A172 (cell line): ENCODE measurements at places on chromosomes 11 and 22.

GRCh38 chr11:130344841-130345240 is 30.1 kb upstream of the ZBTB44 start:
- no peak for DNase-seq

- no peak for DNase-seq
Measured at GRCh38 chr22:21970037-21970799, 12.4 kb downstream of the TOP3B start.

DNA sequence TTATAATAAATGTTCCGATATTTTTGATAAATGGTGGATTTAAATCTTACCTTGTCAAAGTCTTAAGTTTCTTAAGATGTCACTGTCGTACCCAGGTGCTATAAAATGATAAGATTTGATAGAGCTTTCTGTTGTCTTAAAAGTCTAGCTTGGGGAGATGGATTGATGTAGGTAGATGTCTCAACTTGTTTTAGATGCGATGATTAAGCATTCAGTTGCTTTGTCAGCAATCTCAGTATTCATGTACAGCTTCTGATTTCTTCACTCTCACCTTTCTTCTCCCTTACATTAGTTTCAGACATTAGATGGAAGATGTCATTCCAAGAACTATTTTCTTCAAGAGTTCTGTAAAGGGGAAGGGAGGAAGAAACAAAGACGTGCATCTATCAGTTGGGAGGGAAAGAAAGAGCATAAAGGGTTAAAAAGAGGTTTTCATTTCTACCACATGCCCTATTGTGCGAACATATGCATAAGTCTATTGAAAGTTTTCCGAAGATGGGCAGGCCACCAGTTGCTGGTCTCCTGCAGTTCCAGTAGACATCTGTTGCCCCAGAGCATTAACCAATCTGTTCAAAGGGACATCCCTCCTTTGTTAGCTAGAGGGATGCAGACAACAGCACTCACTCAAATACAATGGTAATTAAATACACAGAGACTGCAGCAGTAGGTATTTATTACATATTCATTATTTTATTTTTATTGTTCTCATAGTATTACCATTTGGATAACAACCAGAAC is 38.4 kb downstream of the ZC3H12C start:
- DNase-seq, result no peak

GRCh38 chr11:12130180-12130980 is 20.0 kb downstream of the MICAL2 start:
- DNase-seq, result no peak

DNA sequence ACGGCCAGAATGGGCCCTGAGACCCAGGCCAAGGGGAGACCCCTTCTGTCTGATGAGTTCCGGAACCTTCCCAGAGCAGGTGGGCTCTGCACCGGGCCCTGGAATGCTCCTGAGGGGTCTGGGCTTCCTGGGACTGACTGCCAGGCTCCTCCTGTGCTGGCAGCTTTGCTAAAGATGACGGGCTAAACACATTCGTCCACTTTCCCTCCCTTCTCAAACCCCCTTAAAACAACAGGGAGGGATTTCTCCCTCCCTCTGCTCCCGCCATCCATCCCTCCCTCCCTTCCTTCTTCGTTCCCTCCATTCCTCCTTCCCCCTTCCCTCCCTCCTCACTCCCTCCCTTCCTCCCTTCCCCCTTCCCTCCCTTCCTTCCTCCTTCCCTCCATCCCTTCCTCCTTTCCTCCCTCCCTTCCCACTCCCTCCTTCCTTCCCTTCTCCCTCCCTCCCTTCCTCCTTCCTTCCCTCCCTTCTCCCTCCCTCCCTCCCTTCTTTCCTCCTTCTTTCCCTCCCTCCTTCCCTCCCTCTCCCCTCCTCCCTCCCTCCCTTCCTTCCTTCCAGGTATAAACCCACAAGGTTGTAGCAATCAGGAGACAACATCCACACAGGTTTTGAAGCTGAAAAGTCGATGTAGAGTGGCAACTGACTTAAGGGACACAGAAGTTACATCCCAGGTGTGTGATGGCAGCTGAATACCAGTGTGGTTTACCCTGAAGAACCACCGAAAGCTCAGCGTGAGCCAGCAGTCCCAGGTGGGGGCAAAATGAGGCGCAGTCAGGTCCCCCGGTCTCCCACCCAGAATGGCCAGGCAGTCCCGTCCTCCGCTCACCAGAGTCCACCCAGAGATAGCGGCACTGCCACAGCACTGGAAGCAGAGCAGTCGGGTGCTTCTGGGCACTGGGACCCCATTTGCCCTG is 18.8 kb upstream of the MGAT3 start:
- no peak for DNase-seq

DNA sequence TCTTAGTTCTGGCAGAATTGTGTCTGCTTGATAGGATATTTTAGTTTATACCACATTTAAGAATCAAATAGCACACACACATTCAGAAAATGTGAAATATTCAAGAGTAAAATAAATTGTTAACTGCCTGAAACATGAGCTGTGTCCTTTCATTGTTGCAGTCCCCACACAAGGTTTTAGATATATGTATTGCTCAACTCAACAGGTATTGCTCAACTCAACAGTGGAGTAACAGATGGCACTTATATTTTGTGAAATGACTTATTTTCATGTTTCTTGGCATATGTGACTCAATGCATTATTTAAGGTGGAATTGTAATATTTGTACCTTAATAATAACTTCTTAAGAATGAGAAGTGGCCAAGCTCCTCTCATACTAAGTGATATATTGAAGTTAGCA is 760.3 kb downstream of the CNTN5 start:
- DNase-seq, result no peak

GRCh38 chr22:17945888-17946648 is 78.3 kb downstream of the MICAL3 start:
- no peak for DNase-seq

- DNase-seq, result no peak
Measured at GRCh38 chr11:111693224-111693937, 72.8 kb downstream of the PPP2R1B start.

DNA sequence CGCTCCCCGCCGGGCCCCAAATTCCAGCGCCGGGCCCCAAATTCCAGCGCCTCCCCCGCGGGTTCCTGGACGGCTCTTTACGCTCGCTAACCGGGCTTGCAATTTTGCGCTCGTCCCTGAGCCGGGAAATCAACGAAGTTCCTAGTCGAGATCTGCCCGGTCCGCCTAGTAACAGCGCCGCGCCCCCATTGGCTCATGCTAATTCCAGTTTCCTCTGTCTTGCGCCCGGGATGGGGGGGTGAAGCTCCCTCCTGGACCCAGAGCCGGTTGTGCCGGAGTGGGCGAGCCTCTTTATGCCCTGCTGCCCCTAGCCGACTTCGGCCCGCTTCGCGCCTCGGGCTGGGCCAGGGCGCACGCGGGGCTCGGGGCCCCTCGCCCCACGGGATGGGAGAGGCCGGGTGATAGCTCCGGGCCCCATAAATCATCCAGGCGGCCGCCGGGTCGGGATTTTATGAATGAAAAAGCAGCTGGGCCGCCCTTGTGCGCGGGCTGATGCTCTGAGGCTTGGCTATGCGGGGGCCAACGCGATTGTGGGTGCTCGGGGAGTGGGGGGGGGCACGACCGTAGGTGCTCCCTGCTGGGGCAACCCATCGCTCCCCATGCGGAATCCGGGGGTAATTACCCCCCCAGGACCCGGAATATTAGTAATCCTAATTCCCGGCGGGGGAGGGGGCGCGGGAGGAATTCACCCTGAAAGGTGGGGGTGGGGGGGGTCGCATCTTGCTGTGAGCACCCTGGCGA is 1.8 kb upstream of the CCND1 start:
- peak; percentile 96 for DNase-seq

DNA sequence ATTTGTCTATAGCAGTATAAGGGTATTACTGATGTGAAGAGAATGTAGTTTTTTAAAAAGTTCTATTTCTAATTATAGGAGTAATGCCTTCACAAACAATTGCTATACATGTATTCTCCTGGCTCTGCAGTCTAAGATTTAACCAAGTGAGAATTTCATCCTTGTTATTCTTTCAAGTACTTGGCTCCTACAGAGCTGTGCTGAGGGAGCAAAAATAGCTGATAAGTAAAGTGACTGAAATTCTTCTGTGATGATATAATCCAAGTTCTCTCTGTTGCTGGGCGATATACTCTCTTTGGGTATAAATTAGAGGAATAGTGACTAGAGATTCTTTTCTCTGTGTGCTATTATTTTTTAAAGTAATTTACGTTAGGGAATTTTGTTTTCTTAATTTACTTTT is 68.0 kb downstream of the PGR start:
- DNase-seq, result peak; percentile 17

GRCh38 chr22:19361501-19362103 is 69.9 kb downstream of the HIRA start:
- DNase-seq, result no peak

GRCh38 chr22:37556710-37557109 is 3.6 kb upstream of the CDC42EP1 start:
- DNase-seq, result no peak

GRCh38 chr11:122193457-122193856 is 77.4 kb upstream of the BLID start:
- no peak for DNase-seq

GRCh38 chr11:114291842-114292680 is 4.1 kb upstream of the NNMT start:
- DNase-seq, result peak; percentile 72

DNA sequence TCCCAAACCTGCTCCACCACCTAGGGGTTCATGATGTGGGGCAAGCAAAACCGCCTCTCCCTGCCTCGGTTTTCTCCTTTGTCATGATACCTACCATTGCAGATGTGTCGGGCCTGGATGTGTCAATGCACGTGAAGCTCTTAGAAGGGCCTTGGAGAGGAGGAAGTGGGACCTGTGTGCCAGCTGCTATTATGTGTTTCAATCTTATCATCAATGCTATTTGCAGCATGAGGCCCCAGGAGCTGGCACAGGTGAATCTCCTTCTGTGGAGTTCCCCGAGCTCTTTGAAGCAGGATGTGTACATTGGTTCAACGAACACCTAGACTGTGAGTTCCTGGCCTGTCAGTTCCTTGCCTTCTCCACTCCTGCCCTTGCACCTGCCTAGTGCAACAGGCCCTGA is 331.6 kb downstream of the CTTN start:
- DNase-seq, result no peak

GRCh38 chr11:64305691-64306562 is 603 bp downstream of the ESRRA start:
- DNase-seq, result no peak

DNA sequence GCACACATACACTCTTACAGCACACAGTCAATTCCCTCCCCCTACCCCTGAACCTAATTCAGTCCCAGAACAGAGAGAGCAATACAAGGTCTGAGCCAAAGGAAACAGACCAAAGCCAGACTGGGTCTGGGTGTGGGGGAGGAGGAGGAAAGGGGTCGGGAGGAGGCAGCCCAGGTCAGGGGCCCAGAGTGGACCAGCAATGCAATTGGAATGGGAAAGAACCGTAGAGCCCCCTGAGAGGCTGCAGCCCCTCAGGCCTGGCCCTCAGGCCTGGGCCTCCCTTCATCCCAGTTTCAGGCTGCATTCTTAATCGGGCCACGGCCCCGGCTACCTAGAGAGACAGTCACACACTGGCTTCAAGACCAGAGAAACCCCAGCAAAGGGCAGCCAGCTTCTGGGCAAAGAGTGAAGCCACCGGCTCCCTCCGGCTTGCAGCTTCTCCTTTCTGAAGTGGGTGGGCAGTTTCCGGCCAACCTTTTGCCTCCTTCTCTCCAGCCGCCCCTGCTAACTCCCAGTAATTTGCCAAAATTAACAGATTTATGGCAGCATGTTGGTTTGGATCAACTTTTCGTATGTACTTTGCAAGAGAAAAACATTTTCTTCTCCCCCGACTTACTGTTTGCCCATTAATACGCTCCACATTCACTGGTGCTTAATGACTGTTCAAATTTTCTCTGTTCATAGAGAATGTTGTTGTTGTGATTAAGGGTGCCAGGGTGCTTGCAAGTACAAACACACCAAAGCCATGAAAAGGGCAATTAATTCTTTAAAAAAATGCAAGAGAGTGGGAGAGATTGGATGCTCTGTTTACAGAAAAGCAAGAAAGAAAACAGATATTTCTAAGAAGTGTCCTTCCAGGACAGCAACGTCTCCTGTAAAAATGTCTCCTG is 488.3 kb downstream of the MN1 start:
- DNase-seq, result no peak

- DNase-seq, result peak; percentile 65
Measured at GRCh38 chr11:61747192-61747966, 5.1 kb upstream of the MYRF start.

- peak; percentile 21 for DNase-seq
Measured at GRCh38 chr11:25734591-25735211, 597.2 kb upstream of the ANO3 start.

DNA sequence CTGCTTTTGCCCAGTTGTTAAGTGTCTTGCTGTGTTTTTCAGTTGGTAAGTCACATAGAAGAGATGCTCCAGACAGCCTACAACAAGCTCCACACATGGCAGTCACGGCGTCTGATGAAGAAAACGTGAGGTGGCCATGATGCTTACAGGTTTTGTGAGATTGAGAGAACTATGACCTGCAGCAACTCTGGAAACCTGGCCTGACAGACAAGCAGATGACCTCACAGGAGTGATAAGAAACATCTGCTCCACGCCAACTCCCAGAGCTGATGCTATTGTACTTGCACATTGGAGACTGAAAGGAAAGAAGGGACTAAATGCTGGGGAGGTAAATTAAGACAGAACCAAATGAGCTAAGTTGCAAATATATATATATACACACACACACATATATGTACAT is 28.6 kb upstream of the LDHA start:
- DNase-seq, result no peak

- peak; percentile 35 for DNase-seq
Measured at GRCh38 chr11:126197277-126197939, 14.0 kb downstream of the RPUSD4 start.

- DNase-seq, result no peak
Measured at GRCh38 chr11:12278766-12279671, 98.4 kb upstream of the PARVA start.

GRCh38 chr11:13567551-13567950 is 71.8 kb upstream of the PTH start:
- no peak for DNase-seq

DNA sequence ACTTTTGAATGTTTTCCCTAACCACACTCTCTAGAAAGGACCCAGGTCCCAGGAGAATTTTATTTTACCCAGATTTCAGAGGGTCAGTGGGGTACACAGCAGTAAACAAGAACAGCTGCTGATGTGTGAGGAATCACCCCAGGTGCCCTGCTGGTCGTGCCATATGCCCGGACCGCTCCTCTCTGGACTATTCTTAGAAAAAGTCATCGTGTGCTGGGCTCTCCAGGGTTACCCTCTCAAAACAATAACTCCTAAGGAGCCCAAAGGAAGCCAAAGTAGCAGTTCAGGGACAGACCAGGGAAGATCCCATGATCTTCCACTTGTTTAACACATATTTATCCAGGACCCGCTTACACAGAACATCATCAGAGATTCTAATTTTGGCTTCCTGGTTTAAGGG is 29.7 kb downstream of the LRP4 start:
- DNase-seq, result no peak

GRCh38 chr11:46352063-46352841 is 5.0 kb downstream of the DGKZ start:
- no peak for DNase-seq
